ENCODE measurements at places on chromosomes 7 and 10.

- no peak for DNase-seq
Observed at GRCh38 chr10:106978756-106979155, 185.8 kb downstream of the SORCS1 start.

DNA sequence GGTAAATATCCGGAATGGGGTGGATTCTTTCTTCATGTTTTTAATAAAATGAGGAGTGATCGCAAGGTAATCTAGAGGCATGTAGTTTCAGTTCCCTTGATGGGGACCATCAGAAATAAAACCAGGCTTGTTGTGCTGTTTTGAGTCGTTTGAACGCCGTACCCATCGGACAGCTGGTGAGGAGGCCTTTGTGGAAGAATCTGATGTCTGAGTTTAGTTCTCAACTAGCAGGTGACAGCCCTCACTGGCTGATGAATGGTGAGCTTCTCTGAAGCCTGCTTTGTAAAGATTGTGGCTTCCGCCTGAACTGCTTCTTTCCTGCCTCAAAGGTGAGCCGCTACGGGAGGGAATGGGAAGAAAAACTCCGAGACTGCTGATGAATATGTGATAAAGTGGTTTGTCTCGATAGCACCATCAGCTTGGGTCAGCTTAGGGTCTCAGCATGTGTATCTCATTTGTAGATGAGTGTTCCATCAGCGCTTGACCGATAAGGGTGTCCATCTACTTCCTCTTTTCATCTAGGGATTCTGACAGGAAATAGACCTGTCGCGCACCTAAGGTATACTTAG, 977 bp downstream of the TMEM248 start:
- DNase-seq: no peak

DNA sequence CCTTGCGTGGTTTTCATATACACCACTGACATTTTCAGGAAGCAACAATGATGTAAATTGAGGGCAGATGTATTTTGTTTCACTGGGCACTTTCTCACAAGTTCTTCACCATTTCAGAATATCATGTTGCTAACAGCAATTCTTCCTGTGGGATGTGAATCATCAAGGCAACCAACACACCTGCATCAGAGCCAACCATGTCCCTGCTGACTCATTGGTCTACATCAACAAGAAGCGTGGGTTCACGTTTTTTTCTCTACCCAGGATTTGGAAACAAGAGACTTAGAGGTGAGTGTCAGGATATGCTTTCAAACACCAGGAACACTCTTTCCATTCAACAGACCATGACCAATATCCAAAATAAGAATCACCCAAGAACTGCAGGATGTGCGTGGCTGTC, 203.9 kb downstream of the TEX36 start:
- DNase-seq: no peak

DNA sequence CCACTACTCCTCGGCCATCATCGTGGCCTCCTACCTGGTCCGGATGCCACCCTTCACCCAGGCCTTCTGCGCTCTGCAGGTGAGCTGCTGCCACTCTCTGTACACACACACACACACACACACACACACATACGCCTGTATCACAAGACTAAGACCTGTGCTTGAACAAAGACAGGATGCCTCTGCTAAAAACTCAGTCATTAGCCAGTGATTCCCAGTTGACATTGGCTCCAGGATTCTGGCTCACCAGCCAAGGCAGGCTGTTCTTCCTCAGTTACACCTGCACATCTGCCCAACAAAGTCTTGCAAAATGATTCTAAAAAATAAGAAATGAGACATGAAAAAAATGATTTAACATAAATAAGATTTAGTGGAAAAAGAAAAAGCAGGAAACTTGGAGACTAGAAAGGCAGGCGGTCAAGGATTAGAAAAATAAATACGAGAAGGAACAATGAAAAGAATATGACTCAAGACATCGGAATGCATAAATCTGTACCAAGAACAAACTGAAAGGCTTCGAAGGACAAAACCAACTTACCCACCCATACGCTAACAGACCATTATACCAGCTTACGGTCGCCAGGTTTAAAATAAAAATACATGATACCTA, 7.4 kb upstream of the LRRC18 start:
- DNase-seq: no peak

DNA sequence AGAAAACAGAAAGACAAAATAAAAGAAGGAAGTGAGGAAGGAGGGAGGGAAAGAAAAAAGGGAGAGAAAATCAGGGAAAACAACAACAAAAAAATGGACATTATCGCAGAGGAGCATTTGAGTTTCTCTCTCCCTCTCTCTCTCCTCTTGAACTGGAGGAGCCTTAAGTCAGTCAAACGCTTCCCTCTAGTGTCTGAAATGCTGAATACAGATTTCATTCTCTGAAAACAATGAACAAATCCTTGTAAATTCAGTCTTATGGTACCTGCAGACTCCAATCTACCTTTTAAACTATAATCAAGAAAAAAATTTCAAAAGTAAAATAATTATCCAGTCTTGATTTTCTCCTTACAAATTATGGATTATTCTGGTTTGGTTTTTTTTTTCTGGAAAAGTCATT, 89.2 kb upstream of the PFKP start:
- no peak for DNase-seq

GRCh38 chr10:370449-370825, 235.2 kb downstream of the ZMYND11 start:
- no peak for DNase-seq

Measured in lower lobe of right lung (tissue), 2 donors.